ENCODE measurements at places on chromosomes 7 and 10.

GRCh38 chr10:70093335-70093944 lies 39.2 kb downstream of the AIFM2 start:
- no peak for DNase-seq

DNA sequence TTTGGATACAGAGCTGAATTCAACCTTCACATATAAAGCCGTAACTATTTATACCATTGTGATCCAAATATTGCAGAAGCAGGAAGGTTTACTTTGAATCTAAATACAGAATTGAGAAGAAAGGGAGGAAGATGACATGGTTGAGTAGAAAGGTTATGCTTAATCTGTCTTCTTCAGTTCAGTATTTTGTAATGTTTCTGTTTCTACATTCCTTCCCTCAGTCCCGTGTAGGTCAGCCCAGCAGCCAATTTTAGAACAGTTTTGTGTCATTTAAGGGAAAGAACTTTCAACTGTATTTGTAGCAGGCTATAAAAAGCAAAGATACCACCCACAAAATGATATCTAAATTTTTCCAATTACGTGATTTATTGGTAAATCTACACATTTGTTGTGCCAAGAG lies 97.4 kb downstream of the CPED1 start:
- DNase-seq, result no peak

DNA sequence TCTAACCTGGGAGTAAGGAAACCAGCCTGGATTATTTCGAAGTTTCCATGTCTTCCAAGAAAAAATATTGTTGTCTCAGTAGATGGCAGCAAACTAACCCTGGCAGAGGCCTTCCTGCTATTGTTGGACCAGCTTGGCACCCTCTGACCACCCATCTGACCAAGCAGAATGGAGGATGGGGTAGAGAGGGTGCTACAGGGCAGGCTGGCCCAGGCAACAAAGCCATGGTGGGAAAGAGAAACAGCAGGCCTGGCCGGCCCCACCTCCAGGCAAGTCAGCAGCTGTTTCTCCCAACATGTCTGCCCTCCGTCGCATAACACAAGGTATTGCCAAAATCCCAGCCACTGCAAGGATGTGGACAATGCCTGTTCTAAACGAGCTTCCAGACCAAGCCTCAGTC lies 95.0 kb downstream of the FAM53B start:
- peak; percentile 13 for DNase-seq

DNA sequence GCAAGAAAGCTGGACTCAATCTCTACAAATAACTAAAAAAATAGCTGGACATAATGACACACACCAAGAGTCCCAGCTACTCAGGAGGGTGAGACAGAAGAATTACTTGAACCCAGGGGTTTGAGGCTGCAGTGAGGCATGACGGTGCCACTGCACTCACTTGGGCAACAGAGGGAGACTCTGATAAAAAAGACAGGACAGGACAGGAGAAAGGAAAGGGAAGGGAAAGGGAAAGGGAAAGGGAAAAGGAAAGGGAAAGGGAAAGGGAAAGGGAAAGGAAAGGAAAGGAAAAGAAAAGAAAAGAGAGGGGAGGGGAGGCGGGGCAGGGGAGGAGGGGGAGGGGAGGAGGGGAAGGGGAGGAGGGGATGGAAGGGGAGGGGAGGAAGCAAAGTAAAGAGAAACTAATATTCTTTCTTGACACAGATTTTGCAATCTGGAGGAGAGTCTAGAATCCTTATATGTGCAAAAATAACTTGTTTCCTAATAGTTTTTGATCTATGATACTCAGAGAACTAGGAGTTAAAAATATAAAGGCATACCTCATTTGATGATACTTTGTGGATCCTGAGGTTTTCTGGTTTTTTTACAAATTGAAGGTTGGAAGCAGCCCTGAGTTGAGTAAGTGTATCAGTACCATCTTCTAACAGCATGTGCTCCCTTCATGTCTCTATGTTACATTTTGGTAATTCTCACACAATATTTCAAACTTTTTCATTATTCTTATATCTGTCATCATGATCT lies 8.0 kb downstream of the SAR1A start:
- DNase-seq, result no peak

GRCh38 chr10:131682271-131682962 lies 218.4 kb upstream of the PPP2R2D start:
- DNase-seq, result no peak
